ENCODE measurements at places on chromosomes 1 and 21.

GRCh38 chr1:94743862-94744261 lies 76.3 kb upstream of the SLC44A3 start:
- no peak for DNase-seq

GRCh38 chr1:205137901-205138300 lies 16.1 kb upstream of the RBBP5 start:
- no peak for DNase-seq

DNA sequence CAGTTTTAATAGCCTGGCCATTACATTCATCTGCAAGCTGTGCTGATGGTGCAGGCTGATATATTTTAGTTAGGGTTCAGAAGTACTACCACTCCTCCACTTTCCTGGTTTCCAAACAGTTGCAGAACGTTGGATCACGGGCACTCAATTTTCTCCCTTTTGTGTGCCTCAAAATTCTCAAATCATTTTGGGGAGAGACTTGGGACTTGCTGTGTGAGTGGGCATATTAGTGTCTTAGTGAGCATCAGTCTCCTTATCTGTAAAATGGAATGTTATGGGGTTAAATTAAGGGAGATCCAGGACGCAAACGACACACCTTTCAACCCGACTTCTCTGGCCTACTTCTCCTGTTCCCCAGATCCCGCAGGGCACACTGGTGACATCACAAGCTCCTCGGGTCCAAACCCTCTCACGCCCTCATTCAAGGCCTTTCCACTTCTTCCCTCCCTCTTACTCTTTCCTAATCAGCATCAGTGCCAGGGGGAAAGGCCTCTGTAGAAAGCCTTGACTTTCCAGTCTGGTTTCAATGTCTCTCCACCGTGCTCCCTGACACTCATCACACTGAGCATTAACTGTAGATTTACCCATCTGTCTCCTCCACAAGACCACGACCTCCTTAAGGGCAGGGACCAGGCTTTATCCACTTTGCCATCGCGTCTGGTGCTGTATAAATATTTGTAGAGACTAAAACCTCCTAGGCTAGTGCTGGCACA lies 1.2 kb downstream of the PIGP start:
- DNase-seq, result no peak

DNA sequence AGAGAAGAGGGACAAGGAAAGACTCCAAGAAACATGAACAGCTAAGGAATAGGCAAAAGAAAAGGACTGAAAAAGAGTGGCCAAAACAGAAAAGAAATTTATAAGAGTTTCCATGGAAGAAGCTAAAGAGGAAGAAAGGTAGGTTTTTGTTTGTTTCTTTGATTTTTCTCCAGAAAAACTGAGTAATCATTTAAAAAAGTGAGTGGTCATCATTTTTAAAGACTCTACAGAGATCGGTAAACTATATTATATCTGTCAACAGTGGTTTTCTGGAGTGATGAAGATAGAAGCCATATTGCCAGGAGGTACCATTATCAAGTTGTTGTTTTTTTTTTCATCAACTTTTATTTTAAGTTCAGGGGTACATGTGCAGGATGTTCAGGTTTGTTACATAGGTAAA lies 202.4 kb downstream of the DNAH14 start:
- DNase-seq, result no peak

- no peak for DNase-seq
Measured at GRCh38 chr1:226939438-226940028, 561 bp upstream of the COQ8A start.

DNA sequence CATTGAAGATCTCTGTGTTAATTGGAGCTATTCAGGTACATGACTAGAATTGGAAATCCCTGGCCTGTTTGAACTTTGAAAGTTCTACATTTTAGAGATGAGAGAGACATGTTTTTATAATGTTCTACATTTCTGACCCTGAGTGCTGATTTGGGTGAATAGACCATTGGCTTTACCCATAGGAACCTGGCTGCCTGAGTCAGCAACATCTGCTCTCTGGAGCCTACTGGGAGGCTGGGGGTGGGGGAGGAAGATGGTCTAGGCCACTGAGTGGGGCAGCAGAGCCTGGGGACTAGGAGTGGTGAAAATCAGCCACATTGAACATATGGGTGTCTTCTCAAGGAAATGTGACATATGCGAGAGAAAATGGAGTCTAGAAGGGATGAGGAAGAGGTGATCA lies 1.4 kb upstream of the VANGL1 start:
- no peak for DNase-seq

- DNase-seq, result no peak
Measured at GRCh38 chr1:67647036-67647798, 37.8 kb upstream of the GADD45A start.

DNA sequence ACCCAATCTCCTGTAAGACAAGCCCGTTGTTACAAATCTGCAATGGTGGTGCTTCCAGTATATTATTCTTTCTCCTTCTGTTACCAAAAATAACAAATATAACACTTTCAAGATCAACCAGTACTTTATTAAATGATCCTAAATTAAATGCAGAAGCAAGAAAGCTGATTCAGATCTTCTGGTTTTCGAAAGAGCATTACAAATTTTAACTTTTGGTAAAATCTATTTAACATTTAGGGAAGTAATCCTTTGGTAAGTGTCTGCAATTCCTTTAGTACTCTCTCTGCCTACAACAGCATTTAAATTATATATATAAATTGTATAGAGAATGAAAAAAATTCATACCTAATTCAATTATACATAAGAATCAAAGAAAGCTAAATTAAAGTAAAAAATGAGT lies 198.6 kb upstream of the HMCN1 start:
- no peak for DNase-seq

All from stimulated activated CD4-positive, alpha-beta T cell treated with anti-CD3 and anti-CD28 coated beads, Interleukin-15, amount 100 ng/mL, for 1 hour (primary cell).